ENCODE measurements at places on chromosomes 4 and X. TPM values are rescaled to one million over a fixed set of nuclear protein-coding genes. Genes with fewer than 3 reads are reported as not detected.

OTUD4 gene
- total RNA-seq: 22.8 TPM

AVPR2 gene
- total RNA-seq: not detected

CCKAR gene
- total RNA-seq: 2.5 TPM

NAA11 gene
- not detected for total RNA-seq

MEPE gene
- not detected for total RNA-seq

STPG2 gene
- 0.29 TPM for total RNA-seq

EFHC2 gene
- 2.9 TPM for total RNA-seq

FOXR2 gene
- not detected for total RNA-seq

PHEX gene
- total RNA-seq: 0.88 TPM

PRR32 gene
- not detected for total RNA-seq

H2BW2 gene
- not detected for total RNA-seq

DCAF8L2 gene
- total RNA-seq: not detected

TBC1D8B gene
- 12.3 TPM for total RNA-seq

IGFBP7 gene
- total RNA-seq: 715 TPM

TMPRSS11B gene
- total RNA-seq: not detected

GRCh38 chr4:185991770-185992169, 77.2 kb upstream of the TLR3 start:
- DNase-seq: no peak

DNA sequence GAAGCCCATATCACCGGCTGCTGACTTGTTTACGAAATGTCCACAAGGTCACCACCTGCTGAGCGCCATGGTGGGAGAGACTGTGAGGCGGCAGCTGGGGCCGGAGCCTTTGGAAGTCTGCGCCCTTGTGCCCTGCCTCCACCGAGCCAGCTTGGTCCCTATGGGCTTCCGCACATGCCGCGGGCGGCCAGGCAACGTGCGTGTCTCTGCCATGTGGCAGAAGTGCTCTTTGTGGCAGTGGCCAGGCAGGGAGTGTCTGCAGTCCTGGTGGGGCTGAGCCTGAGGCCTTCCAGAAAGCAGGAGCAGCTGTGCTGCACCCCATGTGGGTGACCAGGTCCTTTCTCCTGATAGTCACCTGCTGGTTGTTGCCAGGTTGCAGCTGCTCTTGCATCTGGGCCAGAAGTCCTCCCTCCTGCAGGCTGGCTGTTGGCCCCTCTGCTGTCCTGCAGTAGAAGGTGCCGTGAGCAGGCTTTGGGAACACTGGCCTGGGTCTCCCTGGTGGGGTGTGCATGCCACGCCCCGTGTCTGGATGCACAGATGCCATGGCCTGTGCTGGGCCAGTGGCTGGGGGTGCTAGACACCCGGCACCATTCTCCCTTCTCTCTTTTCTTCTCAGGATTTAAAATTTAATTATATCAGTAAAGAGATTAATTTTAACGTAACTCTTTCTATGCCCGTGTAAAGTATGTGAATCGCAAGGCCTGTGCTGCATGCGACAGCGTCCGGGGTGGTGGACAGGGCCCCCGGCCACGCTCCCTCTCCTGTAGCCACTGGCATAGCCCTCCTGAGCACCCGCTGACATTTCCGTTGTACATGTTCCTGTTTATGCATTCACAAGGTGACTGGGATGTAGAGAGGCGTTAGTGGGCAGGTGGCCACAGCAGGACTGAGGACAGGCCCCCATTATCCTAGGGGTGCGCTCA, 8.7 kb upstream of the MSANTD1 start:
- DNase-seq: no peak

DNA sequence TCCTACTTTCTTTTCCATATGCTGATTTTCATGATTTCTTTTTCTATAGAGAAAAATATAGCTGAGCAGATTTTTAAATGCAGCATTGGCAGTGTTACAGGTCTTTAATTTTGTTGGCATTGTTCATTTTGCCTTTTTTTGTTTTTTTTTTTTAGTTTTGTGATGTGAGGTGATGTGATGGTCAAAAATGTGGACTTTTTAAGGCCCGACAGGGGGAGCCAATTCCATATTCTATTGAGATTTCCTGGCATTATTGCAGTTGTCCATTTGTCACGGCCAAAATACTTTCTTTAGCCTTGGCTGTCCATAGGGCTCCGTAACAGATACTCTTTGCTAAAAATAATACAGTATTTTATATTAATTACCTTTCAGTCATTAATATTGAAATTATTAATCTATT, 47.8 kb downstream of the SLIT2 start:
- DNase-seq: peak; percentile 41

DNA sequence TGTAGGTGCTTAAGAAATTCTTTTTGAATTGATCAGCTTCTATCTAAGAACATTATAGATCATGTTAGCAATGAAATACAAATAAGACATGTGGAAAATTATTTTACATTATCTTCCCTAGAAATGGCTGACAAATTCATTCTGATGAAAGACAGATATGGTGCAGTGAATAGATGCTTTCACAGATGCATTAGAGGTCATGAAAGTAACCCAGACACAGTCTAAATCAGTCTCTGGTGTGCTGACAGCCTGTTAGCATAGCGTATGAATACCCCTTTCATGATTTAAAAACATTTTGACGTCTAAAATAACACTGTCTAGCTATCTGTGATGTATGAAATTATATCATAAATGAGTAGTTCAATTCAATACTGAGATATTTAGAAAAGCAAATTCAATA, 180.9 kb downstream of the UNC5C start:
- no peak for DNase-seq

GRCh38 chrX:131779306-131779705, 235.4 kb downstream of the OR13H1 start:
- no peak for DNase-seq

GRCh38 chr4:43607400-43607799, 714.9 kb downstream of the GRXCR1 start:
- no peak for DNase-seq

DNA sequence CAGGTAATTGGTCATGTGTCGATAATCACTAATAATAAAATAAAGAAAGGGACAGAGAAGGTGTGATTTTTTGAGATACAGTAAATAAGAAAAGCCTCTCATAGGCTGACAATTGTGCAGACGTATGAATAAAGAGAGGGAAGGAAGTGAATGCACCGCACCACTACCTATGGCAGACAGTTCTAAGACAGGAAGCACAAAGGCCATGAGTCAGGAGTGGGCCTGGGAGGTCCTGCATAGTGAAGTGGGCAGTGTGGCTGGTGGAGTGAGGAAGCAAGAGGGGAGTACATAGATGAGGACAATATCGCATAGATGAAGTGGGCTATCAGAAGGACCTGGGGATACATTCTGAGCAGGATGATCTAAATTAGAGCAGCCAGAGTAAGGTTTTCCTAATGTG, 75.6 kb downstream of the BMP3 start:
- no peak for DNase-seq

GRCh38 chr4:103012060-103012459, 7.4 kb downstream of the SLC9B1 start:
- no peak for DNase-seq

- no peak for DNase-seq
These were observed at the start of gene ETNPPL for GRCh38 chr4:108762559-108763225. Gene ETNPPL (minus strand): TSS chr4:108763053. CDS start chr4:108762898, 155 bp downstream.

DNA sequence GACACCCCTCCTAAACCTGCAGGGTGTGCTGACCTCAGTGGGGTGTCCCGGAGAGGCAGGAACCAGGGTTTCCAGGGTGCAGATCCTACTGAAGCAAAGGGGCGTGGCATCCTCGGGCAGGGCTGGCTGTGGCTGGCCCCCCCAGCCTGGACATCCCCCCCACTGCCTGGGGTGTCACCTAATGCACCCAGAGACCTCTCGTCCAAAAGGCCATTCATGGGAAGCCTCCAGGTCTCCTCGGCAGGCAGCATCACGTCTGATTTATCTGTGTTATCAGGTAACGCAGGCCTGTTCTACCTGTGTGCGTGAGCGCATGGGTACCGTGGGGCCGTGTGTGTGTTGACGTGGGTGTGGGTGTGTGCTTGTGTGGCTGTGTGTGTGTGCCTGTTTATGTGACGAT, 210.0 kb downstream of the SHOX start:
- DNase-seq: no peak

- DNase-seq: no peak
These were observed 9.9 kb downstream of the MED12 start for GRCh38 chrX:71128166-71128833.

- DNase-seq: no peak
These were observed 4.3 kb downstream of the HADH start for GRCh38 chr4:107993969-107994368.

DNA sequence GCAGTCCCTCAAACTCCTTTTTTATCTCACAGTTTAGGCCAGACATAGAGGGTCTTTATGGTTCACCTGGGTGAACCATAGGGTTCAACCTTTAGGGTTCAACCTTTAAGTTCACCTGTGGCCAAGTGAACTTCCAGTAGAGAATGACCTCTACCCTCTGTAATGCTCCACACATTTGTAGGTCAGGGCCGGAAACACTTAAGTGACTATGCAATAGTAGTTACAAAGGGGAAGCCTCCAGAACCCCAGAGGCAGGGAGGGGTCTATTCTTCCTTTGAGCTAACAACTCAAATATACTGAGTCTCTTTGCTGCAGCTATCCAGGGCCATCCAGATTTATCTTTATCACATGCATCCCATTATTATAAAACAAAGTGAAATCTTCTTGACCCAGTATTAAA, 100.0 kb downstream of the LARP1B start:
- DNase-seq: no peak

- no peak for DNase-seq
These were observed 53.6 kb downstream of the AMER1 start for GRCh38 chrX:64151911-64152310.

- DNase-seq: no peak
These were observed 95.8 kb upstream of the IL13RA1 start for GRCh38 chrX:118631586-118631985.

- peak; percentile 97 for DNase-seq
These were observed at the start of gene SYN1 for GRCh38 chrX:47619486-47620302. Gene SYN1 (minus strand): TSS chrX:47619857. CDS start chrX:47619728, 129 bp downstream.

GRCh38 chr4:84298023-84298718, 200.9 kb downstream of the NKX6-1 start:
- DNase-seq: no peak

GRCh38 chrX:123271902-123272301, 87.8 kb downstream of the GRIA3 start:
- DNase-seq: no peak

GRCh38 chrX:97322401-97322800, 438.7 kb downstream of the RPA4 start:
- DNase-seq: no peak

DNA sequence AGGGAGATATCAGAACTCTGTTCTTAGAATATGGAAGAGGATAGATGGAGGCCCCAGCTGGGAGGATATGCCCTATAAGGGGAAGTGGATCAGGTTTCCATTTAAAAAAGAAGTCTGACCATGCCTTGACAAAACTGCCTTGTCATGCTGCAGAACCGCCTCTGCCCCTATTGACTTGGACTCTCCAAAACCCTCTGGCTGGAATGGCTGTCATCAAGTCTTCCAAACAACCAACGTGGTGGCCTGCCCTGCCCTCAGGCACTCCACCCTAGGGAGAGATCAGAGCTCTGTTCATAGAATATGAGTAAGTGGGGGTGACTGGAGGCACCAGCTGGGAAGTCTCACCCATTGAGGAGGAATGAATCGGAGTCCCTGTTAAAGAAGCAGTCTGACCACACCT, 114.9 kb downstream of the VSIG4 start:
- DNase-seq: no peak

- no peak for DNase-seq
These were observed 182.7 kb downstream of the KCNIP4 start for GRCh38 chr4:21765810-21766407.

- peak; percentile 35 for DNase-seq
These were observed 29.8 kb upstream of the C1QTNF7 start for GRCh38 chr4:15398001-15398400.

- DNase-seq: no peak
These were observed 284.7 kb downstream of the ZNF674 start for GRCh38 chrX:46260499-46260898.

DNA sequence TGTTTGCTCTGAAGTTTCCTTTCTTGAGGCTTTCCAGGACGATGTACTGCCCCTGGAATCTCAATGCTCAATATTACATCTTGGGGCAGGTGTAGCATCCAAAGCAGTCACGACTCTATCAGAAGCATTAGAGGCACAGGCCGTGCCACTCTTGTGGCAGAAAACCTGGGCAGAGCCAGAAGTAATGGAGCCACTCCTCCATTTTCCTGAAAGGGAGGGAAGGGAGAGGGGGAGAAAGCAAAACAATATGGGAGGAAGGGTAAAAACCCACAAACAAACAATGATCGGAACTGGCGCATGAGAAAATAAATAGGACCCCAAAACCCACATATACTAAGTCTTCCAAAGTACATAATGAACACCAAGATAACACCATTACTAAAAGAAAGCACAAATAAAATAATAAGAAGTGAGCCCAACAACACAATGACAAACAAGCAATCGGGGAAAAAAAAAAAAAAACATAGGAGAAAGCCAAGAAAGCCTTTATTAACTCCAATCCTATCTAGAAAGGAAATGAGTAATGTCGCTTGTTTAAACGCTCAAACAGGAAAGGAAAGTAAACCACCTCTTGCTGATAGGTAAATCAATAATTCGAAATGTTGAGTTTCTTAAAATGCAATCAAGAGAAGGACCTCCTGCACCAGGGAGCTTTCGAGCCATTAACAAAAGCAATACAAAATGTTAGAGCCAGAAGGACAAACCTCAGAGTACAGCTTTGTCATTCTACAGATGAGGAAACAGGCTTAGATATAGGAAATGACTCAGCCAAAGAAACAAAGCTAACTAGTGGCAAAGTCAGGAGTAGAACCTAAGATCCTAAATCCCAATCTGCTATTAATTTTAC, 117.4 kb downstream of the ATRX start:
- DNase-seq: no peak

DNA sequence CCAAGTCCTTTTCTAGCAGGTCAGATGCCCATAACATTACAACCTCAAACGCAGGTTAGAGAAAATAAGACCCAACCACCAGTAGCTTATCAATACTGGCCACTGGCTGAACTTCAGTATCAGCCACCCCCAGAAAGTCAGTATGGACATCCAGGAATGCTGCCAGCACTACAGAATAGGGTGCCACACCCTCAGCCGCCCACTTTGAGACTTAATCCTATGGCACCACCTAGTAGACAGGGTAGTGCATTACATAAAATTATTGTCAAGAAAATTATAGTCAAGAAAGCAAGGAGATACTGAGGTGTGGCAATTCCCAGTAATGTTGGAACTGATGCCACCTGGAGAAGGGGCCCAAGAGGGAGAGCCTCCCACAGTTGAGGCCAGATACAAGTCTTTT, 19.9 kb upstream of the TRIM61 start:
- DNase-seq: no peak

DNA sequence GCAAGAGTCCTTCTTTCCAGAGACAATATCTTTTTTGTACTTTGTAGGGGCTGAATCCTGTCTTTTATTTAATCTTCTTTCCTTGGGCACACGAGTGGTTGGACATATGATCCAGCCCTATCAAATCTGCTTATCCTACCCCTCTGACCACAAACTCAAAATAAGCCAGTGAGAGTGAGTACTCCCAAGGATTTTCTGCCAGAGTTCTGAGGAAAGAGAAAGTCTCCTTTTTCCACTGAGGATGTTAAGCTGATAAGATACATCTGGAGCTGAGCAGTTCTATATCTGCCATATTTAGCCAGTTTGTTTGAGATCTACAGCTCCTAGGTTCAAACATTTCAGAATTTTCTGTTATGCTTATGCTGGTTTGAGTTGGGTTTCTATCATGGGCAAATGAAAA, 134.8 kb upstream of the NWD2 start:
- DNase-seq: no peak
